ENCODE measurements at places on chromosomes 2 and 18. TPM values are rescaled to one million over a fixed set of nuclear protein-coding genes. Genes with fewer than 3 reads are reported as not detected.

GPR39 gene
- 0.51 TPM for total RNA-seq

SKA1 gene
- total RNA-seq, result 28.3 TPM

SERPINB10 gene
- not detected for total RNA-seq

CRYBA2 gene
- total RNA-seq, result not detected

LRP2 gene
- 0.15 TPM for total RNA-seq

LAMA1 gene
- total RNA-seq, result 0.44 TPM

UGT1A8 gene
- not detected for total RNA-seq
